ENCODE measurements at places on chromosomes 3 and 15. TPM values are rescaled to one million over a fixed set of nuclear protein-coding genes. Genes with fewer than 3 reads are reported as not detected.
A peak's percentile ranks its signal among the peaks of the same experiment; 100 is the strongest.

The CTXND1 gene
- not detected for total RNA-seq

DNA sequence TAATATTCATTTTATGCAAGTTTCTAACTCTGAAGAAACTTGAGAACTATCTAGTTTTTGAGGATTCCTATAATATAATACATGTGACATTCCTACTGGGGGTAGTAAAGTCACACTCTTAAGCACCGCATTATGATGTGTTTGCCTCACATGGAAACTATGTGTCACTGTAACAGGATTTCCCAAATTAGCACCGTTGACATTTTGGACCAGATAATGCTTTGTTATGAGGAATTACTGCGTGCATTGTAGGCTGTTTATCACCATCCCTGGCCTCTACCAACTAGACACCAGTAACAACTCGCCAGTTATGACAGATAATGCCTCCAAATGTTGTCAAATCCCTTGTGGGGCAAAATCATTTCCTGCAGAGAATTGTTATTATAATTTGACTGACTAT lies 267.8 kb downstream of the RAP2B start:
- peak; percentile 6 for DNase-seq

GRCh38 chr3:3600665-3601340 lies 198.4 kb upstream of the LRRN1 start:
- DNase-seq, result no peak

DNA sequence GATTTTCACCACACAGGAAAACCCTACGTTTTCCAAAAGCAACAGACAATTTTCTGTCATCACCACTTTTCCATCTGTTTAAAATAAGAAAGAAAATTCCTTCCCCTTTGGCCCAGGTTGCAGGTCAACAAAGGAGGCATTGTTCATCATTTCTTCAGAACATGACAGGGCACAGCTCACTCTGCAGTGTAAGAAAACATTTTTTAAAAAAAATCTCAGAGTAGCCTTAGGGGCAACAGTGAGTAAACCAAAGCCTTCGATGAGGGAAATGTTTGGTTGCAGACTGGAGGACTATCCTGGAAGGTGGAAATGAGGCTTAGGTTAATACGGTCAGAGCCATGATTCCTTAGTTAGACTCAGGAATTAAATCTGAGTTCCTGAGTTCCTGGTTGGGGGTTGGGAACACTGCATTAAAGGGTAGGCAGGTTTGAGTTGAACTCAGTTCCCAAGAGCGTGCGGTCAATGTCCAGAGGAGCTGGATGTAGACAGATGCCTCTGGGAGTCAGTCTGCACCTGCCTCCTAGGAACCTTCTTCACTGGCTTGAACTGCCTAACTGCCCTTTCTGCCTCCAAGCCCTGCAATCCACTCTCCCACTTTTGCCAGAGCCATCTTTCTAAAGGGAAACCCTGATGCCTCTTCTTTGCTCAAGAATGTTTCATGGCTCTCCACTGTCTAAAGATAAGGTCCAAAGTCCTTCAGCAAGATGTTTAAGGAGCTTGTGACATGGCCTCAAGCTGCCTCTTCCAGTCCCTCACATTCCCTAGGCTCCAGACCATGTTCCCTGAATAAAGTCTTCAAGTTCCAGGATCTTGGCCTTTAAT lies 3.3 kb upstream of the HES1 start:
- no peak for DNase-seq

GRCh38 chr3:143330296-143330868 lies 210.8 kb downstream of the CHST2 start:
- DNase-seq, result no peak

DNA sequence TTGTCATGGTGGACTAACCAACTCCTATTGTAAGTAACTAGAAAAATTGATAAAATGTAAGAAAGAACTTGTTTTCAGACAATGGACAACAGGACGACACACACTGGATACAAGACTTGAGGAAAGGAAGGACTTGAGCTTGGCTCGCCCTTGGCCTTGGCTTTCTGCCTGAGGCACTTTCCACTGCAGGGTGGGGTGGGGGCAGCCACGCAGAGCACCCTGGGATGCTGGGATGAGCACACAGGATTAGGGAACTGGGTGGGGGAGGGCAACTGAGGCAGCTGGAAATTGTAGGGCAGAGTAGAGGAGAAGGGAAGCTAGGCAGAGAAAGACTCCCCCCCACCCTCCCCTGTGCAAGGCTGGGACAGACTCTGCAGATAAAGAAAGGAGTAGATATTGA lies 25.5 kb upstream of the HHATL start:
- no peak for DNase-seq

- no peak for DNase-seq
These were observed 14.6 kb upstream of the AHSG start for GRCh38 chr3:186598108-186598784.

Measured in LHCN-M2 (cell line).